Stimulated activated CD8-positive, alpha-beta memory T cell treated with anti-CD3 and anti-CD28 coated beads, Interleukin-2, amount 100 ng/mL, for 1 hour (primary cell): ENCODE measurements at places on chromosomes 11 and 22.

GRCh38 chr11:94199136-94200130 lies 70.8 kb downstream of the PANX1 start:
- no peak for DNase-seq

GRCh38 chr22:17172029-17172833 lies 13.2 kb upstream of the HDHD5 start:
- DNase-seq: no peak

GRCh38 chr11:103547024-103547423 lies 437.8 kb downstream of the DYNC2H1 start:
- DNase-seq: no peak

- no peak for DNase-seq
Measured at GRCh38 chr11:73287400-73288101, 15.4 kb downstream of the P2RY6 start.

GRCh38 chr11:34855021-34855753 lies 61.0 kb downstream of the APIP start:
- DNase-seq: no peak

DNA sequence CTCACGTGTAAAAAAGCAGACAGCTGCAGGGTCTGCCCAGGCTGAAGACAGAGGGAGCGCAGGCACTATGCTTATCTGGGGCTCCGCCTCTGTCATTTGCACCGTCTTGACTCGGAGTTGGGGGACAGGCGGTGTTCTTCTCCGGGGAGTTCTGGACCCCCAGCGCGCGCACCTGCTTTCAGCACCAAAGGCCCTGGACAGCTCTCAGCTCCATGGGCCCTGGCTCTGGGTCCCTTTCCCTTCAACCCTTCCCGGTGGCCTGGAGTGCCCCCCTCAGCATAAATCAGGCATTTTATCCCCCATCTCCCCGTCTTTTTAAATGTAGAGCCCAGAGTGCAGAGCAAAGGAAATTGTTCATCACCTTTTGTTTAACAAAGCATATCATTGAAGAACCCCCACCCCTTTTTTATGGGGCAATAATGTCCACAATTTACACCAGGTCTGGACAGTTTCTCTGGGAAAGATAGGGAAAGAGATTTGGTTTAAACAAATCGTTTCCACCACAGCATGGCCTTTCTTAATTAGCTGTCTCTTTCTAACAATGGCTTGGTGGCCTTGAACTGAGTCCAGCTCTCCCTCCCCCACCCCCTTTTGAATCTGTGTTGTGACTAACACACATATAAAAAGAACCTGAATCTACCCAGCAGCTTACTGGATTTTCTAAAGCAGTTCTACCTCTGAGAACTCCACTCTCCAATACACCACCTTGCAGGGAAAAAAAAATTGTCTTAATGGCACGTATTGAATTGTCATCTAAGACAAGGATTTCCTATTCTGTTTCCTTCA lies 1.7 kb downstream of the SEZ6L start:
- DNase-seq: no peak

DNA sequence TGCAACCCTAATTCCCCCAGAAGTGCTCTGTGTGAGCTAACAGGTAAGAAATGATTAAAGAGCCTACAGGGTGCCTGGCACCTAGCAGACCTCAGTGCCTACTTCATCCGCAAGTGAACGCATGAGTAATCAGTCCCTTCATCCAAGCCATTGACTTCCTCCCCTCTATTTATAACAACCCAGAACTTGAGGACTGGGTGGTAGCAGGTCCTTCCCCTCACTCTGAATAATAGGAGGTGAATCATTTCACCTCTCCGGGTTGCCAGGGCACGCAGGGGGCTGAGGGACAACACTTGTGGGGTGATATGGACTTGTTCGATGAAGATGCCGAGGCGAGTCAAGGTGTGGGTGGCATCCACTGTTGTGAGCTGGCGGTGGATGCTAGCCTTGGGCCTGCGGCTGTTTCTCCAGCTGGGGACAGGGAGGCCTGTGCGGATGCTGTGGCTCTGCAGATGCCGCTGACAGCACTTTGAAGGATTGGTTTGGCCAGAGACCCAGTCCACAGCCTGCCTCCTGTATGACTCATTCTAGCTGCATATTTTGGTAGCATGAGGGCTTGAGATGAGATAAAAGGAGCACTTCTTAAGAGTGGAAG lies 11.7 kb upstream of the SORL1-AS1 start:
- peak; percentile 55 for DNase-seq

DNA sequence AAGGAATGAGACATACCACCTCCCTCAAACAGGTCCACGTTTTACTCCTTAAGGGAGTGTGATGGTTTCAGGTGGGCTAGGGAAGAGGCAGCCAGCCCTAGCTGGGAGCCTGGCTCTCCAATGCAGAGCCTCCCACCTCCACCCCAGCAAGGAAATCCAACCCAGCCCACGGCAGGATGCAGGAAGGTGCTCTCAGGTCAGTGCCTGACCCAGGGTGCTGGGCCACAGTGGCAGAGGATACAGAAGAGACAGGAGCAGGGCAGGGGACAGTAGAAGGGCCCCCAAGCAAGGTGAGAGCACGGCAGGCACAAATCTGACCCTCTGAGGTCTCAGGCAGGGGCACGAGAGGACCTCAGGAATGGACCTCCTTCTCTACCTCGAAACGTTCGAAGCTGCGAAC lies 26.9 kb upstream of the CCND1 start:
- DNase-seq: no peak

- no peak for DNase-seq
Measured at GRCh38 chr11:86591631-86592030, 80.8 kb downstream of the ME3 start.
